Fibroblast of skin of left biceps (primary cell): ENCODE measurements at places on chromosomes 13 and 19.

GRCh38 chr13:107590556-107590955 is 624.8 kb downstream of the LIG4 start:
- no peak for DNase-seq

- no peak for DNase-seq
These were observed 930.8 kb downstream of the SLITRK5 start for GRCh38 chr13:88601949-88602348.

- no peak for DNase-seq
These were observed 755 bp downstream of the SERTM1 start for GRCh38 chr13:36674337-36675212.

DNA sequence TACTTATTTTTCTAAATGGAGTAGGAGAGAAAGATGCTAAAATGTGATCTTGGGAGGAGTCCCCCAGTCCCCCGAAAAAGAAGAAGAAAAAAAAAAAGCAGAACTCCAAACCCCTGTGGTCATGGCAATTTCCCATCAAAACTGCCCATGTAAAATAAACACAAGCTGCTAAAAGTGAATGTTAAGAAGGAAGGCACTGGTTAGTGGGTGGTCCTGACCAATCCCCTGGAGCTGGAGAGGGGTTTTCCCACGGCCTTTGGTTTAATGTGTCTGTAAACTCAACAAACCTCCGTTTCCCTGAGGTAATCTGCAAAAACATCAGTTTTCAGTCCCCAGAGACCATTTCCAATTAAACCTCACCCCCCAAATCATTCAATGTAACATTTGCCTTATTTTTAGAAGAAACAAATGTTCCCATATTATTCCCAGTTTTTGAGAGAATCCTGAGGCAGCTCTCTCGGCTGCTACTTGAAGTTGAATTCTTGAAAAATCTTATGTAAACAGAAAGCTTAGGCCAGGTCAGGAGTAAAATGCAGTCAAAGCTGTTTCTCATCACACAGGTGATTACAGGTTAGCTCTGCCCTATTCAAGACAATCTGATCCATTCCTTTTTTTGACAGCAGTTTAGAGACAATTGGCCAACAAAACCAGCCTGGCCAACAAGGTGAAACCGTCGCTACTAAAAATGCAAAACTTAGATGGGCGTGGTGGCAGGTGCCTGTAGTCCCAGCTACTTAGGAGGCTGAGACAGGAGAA is 17.0 kb downstream of the RAB3D start:
- no peak for DNase-seq

GRCh38 chr19:29658221-29658991 is 6.9 kb upstream of the PLEKHF1 start:
- no peak for DNase-seq

- no peak for DNase-seq
These were observed 616 bp downstream of the HNRNPUL1 start for GRCh38 chr19:41264581-41265394.

DNA sequence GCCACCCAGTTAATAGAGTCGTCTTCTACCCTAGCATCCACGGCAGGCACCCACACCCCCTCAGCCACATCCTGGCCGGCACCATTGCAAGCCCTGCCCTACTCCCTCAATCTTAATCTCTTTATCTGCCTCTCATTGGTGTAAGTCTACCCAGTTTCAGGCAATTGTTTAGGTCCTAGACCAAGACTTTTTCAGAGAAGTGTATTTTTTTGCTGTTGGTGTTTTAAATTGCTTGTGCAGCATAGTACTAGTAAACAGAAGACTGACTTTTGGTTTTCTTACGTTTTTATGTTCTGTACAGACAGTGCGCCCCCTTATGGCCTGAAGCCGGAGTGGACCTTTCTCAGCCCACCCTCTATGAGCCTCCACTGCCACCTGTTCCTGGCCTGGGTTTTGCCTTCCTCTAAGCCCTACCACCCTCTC is 2.3 kb upstream of the LCP1 start:
- DNase-seq: no peak

GRCh38 chr13:46662690-46663089 is 109.7 kb downstream of the LRCH1 start:
- DNase-seq: no peak

DNA sequence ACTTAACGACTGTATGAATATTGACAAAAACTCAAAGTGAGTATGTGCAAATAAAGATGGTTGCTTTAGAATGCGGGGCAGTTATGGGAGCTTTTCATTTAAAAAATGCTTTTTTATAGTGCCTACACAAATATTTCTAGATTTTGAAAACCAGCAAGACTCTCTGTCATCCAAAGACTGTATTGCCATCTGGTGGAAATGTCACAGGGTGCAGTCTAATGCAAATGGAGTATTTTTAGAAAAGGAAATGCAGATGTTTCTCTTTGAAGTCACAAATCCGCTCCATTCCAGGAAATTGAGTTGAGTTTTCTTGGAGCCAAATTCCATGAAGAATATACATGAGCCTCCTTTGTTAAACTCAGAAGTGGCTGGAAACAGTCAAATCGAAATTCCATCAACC is 2.3 kb upstream of the C1QTNF9B start:
- DNase-seq: peak; percentile 12

DNA sequence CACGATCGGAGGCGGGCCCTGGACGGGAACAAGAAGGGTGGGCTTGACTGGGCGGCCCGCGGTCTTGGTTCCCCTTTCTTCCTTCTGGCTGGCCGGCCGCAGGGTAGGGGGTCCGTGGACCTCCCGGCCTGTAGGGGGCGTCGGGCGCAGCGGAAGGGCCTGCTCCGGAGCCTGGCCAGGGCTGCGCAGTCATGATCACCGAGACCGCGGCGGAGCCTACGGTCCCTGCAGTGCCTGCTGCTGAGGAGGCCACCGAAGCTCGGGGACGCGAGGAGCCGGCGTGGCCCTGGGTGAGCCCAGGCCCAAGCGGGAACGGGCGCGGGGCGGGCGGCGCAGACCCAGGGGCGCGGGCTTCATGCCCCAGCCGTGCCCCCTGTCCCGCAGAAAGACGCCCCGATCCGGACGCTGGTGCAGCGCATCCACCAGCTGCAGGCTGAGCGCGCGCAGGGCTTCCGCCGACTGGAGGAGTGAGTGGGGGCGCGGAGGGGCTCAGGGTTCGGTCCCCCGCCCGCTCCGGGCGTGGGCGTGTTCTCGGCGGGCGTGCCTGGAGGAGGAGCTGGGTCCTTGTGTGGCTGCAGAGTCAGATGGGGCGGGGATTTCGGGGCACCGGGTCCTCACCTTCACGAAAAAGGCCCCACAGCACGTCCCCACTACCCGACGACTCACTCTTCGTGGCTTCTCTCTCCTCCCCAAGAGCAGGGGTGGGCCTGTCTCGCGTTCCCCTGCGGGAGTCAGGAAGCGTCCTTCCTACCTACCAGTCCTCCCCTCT is at the start of gene REX1BD:
TSS of gene REX1BD (plus strand) at position 188 of the 769 bp plus-strand sequence. CDS start at position 192, 4 bp downstream.
- DNase-seq: no peak

DNA sequence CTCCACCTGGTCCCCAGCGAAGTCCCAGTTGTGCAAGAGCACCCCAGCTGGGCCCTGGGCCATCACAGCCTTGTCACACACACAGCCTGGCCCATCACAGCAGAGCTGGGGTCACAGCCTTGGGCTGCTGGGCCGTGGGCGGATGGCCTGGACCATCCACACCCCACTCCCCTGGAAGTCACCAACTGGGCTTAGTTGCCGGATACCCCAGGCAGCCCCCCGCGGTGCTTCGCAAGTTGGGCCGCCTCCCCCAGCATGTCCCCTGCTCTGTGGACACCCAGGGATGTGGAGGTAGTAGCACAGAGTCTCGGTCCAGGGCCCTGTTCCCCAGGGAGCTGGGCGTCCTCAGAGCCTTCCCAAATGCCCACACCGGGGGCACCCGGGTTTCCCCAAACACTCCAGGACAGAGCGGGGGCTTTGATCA is 4.5 kb upstream of the ZNF554 start:
- DNase-seq: no peak

DNA sequence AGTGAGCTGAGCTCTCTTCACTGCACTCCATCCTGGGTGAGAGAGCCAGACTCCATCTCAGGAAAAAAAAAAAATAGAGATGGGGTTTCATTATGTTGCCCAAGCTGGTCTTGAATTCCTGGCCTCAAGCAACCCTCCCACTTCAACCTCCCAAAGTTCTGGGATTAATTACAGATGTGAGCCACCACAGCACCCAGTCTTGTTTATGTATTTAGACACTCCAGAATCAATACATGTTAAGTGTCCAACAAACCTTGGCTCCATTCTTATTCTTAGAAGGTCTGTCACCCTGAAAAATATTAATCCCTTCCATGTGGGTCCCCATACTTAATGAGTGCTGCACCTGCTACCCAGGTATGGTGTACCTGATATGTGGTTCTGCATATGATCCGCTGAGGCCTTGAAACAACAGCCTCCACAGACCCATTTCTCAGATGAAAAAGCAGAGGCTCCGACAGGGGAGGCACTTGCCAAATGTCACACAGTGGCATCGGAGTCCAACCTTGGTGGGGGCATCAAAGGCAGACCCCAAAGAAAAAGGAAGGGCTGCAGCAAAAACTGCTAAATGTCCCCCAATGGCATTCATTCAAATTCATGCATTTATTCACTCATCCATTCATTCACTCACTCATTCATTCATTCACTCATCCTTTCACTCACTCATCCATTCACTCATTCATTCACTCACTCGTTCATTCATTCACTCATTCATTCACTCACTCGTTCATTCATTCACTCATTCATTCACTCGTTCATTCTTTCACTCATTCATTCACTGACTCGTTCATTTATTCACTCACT is 16.7 kb downstream of the TICAM1 start:
- peak; percentile 64 for DNase-seq

- no peak for DNase-seq
These were observed 5.2 kb upstream of the ADPRHL1 start for GRCh38 chr13:113458253-113459065.

DNA sequence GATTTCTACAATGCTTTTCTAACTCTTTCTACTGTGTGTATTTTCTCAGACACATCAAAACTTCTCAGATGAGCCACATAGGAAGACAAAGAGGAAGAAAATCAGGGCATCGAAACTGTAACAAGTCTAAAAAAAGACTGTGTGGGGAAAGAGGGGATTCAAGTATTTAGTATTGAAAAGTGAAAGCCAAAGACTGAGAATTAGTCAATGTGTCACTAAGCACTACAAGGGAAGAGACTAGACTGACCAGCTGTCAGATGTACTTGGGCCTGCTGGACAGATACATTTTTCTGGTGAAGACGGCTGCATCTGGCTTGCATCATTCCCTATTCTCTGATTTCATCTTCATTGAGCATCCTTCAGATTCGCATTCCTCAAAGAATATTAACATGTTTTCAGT is 25.4 kb downstream of the COMMD6 start:
- no peak for DNase-seq

GRCh38 chr19:33177417-33177979 is 16.6 kb upstream of the LRP3 start:
- DNase-seq: no peak

DNA sequence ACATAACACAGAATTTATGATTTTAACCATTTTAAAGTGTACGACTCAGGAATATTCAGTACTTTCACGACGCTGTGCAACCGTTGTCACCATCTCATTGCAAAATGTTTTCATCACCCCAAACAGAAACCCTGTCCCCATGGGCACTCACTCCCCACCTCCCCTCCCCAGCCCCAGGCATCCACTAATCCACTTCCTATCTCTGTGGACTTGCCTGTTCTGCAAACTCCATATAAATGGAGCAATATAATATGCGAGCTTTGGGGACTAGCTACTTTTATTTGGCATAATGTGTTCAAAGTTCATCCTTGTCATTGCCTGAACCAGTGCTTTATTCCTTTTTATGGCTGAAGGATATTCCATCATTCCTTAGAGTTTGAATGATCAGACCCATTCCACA is 7.3 kb upstream of the INSR start:
- no peak for DNase-seq

- DNase-seq: no peak
These were observed 31.3 kb downstream of the KCTD12 start for GRCh38 chr13:76854894-76855293.

GRCh38 chr13:90055121-90055520 is 1292.4 kb upstream of the MIR17HG start:
- DNase-seq: no peak

DNA sequence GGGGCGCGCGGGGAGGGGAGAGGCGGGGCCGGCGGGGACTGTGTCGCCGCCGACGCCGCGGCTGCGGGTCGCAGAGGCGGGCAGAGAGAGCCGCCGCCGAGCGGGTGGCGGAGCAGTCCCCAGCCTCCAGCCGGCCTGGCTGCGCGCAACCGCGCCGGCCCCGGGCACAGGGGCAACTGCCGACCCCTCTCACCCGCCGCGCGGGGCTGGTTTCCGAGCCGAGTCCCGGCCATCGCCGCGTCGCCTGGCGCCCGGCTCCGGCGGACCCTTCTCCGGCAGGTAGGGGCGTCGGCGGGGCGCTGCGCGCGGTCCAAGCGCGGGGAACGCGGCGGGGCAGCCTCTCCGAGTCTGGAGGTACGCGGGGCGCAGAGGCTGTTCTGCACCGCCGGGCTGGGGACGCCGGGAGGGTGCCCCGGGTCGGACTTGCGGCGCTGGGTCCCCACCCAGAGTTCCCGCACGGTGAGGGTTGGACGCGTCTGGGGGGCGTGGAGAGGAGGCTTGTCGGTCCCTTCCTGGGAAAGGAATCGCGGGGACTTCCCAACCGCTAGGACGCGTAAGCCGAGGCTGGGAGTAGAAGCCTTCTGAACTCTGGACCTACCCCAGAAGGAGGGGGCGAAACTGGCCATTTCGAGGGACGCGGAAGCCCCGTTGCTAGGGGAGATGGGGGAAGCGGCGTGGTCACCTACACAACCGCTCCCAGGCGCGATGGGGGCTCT is 133.6 kb upstream of the MYO16 start:
- DNase-seq: no peak

GRCh38 chr13:41820581-41821237 is 140.2 kb downstream of the VWA8 start:
- no peak for DNase-seq

DNA sequence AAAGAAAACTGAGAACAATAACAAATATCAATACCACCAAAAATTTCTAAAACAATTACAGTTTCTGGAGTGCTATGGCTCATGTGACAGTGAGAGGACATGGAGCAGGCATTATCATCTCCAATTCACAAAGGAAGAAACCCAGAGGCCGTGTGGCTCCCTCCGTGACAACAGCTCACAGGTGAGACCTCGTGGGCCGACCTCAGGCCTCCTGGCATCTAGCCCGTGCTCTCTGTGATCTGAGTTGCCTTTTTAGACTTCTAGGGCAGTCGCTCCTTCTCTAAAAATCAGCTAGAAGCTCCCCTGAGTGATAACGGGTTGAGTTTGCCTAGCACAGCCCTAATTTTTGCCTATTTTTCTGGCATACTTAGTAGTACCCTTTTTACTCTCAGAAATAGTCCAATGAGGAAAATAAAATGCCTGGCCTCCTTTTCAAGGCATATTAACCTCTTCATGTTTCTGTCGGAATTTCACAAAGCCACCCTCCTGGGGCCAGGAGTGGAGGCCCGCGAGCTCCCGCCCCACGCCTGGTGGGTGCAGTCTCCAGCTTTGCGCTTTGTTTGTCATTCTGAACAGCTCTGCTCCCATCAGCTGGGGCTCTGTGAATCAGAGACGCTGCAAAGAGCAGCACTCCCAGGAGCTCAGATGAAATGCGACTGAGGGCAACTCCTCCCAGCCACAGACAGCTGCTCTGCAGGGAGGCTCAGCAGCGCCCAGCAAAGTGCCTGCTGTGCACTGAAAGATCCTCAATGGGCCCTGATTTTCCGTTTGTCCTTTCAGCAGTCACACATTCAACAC is 292.5 kb downstream of the UQCRFS1 start:
- DNase-seq: no peak

- no peak for DNase-seq
These were observed 20.8 kb downstream of the ITM2B start for GRCh38 chr13:48253849-48254248.
